Stimulated activated CD8-positive, alpha-beta memory T cell treated with anti-CD3 and anti-CD28 coated beads, Interleukin-4, amount 100 ng/mL, for 24 hours (primary cell): ENCODE measurements at places on chromosomes 12 and 14.

DNA sequence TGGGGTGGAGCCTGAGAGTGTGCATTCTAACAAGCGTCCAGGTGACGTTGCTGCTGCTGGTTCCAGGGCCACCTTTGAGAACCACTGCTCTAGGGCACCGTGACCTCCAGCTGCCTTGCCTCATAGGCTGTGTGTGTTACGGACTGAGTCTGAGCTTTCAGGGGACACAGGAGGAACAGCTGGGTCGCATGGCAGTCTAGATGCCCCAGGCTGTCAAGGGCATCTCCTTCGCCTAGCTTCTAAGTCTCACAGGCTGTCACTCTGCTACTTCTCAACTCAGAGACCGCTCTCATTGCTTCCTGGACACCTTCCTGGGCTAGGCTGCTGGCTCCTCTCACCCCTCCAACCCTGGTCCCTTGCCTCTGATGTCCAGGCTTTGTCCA lies 965 bp downstream of the KRT73 start:
- DNase-seq, result no peak

GRCh38 chr12:53999559-54000115 lies 324 bp upstream of the HOXC9 start:
- no peak for DNase-seq

GRCh38 chr14:101495827-101496775 lies 65.2 kb upstream of the DIO3 start:
- DNase-seq, result no peak

- no peak for DNase-seq
These were observed 627 bp downstream of the TESC start for GRCh38 chr12:117098361-117099217.

DNA sequence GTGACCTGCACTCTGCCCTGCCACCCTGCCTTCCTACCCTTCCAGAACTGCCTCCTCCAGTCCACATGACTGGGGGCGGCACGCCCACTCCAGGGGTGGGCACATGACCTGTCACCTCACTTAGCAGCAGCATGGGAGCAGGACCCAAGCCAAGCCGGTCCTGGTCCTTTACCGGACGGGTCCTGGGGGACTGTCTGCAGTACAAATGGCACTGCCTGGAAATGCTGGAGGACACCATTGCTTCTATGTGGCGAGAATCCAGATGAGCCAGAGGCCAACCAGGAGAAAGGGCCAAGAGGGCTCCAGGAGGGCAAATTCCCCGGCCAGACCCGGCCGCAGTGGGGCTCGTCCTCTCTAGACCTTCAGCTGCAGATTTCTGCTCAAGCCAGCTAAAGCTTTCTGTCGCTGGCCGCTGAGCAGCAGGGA lies 33.1 kb downstream of the ITPK1 start:
- no peak for DNase-seq

- DNase-seq, result no peak
These were observed 192.9 kb upstream of the GARIN6 start for GRCh38 chr12:99454539-99455172.

GRCh38 chr14:75752907-75753594 lies 92.0 kb downstream of the TTLL5 start:
- DNase-seq, result no peak

- DNase-seq, result no peak
These were observed 61.3 kb upstream of the ACTN1 start for GRCh38 chr14:69040353-69040752.

DNA sequence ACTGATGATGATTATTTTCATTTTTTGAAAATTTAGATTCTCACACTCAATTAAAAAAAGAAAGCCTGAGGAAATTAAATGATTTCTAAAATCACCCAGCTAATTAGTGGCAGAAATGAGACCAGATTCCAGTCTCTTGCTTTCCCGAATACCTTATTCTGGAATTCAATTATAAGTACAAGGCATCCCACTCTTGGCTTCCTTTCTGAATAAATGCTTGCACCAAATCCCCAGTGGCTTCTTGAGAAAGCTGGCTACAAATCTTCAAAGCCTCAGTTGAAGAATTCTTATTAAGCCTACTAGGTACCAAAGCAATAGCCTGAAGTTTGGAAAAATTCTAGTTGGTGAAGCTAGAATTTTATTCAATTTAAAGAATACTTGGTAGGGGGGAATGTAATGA lies 476.6 kb downstream of the DIO2 start:
- no peak for DNase-seq

DNA sequence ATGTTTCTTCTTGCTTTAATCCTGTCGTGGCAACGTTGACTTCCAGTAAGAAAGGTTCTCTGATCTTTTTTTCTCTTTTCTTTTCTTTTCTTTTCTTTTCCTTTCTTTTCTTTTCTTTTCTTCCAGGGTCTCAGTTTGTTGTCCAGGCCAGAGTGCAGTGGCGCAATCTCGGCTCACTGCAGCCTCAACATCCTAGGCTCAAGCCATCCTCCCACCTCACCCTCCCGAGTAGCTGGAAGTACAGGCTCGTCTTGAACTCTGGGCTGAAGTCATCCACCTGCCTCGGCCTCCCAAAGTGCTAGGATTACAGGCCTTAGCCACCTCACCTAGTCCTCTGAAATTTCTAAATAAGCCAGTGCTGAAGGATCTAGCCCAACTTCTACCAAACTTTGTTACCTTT lies 1.3 kb upstream of the MAP3K9 start:
- no peak for DNase-seq

- DNase-seq, result no peak
These were observed 35.0 kb upstream of the MANSC4 start for GRCh38 chr12:27814851-27815591.

GRCh38 chr14:38762845-38763244 lies 340.2 kb downstream of the SEC23A start:
- DNase-seq, result no peak

GRCh38 chr14:23446291-23446851 lies 10.9 kb upstream of the MYH7 start:
- no peak for DNase-seq

DNA sequence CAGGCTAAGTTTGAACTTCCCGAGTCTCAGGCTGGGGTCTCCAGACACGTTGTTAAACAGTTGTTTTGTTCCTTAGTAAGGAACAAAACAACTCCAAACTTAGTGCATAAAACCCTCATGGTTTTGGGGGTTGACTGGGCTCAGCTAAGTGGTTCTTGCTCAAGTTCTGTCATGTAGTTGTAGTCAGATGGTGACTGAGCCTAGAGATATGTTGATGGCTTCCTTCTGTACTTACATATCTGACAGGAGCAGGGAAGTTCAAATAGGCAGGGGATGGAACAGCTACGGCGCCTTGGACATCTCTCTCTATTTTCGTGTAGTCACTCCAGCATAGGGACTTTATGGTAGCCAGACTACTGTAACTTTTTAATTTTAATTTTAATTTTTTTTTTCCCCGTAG lies 45.7 kb downstream of the SPATS2 start:
- no peak for DNase-seq

DNA sequence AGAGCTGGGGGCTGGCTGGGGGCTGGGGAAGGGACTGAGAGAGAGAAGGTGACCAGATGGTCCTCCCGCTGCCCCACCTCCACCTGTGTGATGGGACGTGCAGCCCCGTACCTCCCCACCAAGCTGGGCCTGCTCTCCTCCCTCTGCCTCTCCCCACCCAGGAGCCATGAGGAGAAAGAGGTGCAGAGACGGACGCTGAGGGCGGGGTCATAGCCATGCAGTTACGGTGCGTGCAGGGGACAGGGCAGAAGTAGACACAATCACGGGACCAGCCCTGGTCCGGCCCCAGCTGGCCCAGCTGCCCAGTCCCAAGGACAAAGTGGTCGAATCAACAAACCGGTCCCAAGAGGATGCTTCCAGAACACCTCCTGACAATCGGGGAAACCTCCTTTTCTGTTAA lies 33.2 kb downstream of the RFLNA start:
- DNase-seq, result no peak

DNA sequence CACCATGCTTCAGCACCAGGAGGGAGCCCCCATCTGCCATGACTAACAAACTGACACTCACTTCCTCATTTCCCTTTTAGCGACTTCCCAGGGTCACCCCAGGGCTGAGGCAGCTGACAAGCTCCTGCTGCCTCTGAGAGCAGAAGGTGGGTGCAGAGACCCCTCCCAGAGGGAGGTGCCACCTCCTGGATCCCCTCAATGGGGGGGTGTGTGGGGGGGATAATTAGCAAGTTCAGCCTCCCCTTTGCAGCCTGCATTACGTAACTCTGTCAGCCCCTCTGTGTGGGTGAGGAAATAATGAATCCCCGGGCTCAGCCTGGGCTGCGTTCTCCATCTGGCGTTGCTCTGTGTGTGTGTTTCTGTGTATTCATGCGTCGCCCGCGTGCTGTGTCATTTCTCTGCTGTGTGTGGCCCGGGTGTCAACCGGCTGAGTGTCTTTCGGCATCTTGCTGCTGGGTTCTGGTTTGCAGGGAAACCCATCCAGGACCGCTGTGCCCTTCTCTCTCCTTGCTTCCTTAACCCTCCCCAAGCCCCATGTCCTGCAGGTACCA lies 28.0 kb downstream of the NOS1 start:
- DNase-seq, result no peak

- DNase-seq, result no peak
These were observed 67.4 kb downstream of the PHLDA1 start for GRCh38 chr12:75964150-75964549.

GRCh38 chr12:129561304-129561703 lies 342.5 kb downstream of the TMEM132D start:
- DNase-seq, result no peak

GRCh38 chr12:130709151-130709970 lies 6.7 kb downstream of the RIMBP2 start:
- DNase-seq, result no peak

- no peak for DNase-seq
These were observed 12.9 kb downstream of the TBX3 start for GRCh38 chr12:114671066-114671442.

- DNase-seq, result no peak
These were observed 2.5 kb downstream of the SYNE2 start for GRCh38 chr14:63855281-63855680.

DNA sequence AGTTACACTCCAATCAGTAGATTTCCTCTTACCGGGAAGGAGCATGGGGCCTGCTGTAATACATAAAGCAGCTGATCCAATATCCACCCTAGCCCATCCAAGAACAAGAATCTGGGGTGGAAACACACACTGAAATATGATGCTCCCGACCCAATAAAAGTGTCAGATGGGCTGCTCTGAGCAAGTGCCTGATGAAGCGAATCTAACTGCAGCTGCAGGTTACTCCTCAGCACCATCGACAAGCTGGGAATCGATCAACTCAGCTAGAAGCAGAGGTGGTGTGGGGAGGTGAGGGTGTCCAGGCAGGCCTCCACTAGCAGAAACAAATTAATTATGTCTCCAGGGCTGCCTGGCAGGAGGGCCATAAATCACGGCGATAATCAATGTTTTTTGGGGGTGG lies 64.0 kb upstream of the WSCD2 start:
- no peak for DNase-seq

- DNase-seq, result no peak
These were observed 59.6 kb downstream of the FBXL14 start for GRCh38 chr12:1534748-1535147.

- DNase-seq, result no peak
These were observed 155.7 kb upstream of the BTG1 start for GRCh38 chr12:92301356-92301755.

DNA sequence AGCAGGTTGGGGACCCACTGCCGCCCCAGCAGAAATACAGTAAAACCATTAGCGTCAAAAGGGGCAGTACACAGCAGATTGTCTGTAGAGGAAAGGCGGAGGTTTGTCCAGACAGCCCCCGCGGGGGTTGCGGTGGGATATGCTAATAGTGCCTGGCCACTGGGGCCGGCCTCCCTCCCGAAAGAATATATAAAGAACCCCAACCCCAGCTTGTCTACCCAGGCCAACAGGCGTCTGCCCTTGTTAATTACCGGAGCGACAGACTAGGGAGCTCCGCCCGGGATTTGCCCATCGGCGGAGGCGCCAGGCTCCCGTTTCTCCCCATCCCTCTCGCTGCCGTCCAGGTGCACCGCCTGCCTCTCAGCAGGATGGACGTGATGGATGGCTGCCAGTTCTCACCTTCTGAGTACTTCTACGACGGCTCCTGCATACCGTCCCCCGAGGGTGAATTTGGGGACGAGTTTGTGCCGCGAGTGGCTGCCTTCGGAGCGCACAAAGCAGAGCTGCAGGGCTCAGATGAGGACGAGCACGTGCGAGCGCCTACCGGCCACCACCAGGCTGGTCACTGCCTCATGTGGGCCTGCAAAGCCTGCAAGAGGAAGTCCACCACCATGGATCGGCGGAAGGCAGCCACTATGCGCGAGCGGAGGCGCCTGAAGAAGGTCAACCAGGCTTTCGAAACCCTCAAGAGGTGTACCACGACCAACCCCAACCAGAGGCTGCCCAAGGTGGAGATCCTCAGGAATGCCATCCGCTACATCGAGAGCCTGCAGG lies at the start of gene MYF5:
TSS of gene MYF5 (plus strand) at position 217 of the 774 bp plus-strand sequence. CDS start at position 369, 152 bp downstream.
- DNase-seq, result no peak

- DNase-seq, result no peak
These were observed 32.0 kb upstream of the SELPLG start for GRCh38 chr12:108665608-108666202.

DNA sequence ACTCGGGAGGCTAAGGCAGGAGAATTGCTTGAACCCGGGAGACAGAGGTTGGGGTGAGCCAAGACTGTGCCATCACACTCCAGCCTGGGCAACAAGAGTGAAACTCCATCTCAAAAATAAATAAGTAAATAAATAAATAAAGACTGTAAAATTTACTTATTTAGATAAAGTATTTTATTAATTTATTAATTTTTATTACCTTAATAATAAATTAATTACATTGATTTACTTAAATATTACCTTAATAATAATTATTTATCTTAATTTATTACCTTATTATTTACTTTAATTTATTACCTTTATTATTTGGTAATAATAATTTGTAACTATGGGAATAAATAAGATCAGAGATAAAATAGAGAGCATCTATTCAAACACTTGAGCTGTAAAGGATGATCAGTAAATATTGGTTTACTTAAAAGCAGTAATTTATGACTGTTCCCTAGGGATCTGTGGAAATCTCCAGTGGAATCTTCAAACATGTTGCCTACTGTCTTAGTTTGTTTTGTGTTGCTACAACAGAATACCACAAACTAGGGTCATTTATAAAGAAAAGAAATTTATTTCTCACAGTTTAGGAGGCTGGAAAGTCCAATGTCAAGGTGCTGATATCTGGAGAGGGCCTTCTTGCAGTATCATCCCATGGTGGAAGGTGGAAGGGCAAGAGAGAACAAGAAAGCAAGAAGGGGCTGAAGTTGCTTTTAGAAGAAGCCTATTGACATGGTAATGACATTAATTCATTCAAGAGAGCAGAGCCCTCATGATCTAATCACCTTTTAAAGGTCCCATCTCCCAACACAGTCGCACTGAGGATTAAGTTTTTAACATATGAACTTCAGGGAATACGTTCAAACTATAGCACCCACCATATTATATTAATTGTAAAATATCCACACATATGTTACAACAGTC lies 37.1 kb downstream of the SOCS2 start:
- DNase-seq, result no peak

DNA sequence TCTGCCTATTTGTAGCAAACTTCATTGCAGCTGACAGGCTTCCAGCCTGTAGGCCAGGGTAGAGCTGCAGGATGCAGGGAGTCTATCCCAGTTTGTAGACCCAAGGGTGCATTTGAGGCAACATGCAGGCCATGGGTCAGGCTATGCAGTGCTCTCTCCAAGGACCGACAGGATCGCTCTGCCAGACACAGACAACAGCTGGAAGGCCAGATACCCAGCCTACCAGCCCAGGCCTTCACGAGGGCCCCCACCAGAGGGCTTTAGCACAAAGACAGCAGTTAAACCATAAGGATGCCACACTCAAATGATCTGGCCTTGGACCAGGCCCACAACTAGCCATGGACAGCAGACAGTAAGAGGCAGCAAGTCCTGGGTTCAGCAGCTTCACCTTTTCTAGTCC lies 10.3 kb downstream of the KCTD10 start:
- DNase-seq, result no peak

- no peak for DNase-seq
These were observed 52.6 kb upstream of the CISTR start for GRCh38 chr12:53804429-53804828.
